ENCODE measurements at places on chromosomes 6 and 20. TPM values are rescaled to one million over a fixed set of nuclear protein-coding genes. Genes with fewer than 3 reads are reported as not detected.

Gene KIF6
- total RNA-seq: 0.44 TPM

Gene CCN6
- not detected for total RNA-seq

Gene FAM184A
- 0.50 TPM for total RNA-seq

Gene MUC21
- total RNA-seq: not detected

Gene GGTLC1
- not detected for total RNA-seq

All from smooth muscle cell of trachea (primary cell).